ENCODE measurements at places on chromosomes 2 and 18. TPM values are rescaled to one million over a fixed set of nuclear protein-coding genes. Genes with fewer than 3 reads are reported as not detected.

DNA sequence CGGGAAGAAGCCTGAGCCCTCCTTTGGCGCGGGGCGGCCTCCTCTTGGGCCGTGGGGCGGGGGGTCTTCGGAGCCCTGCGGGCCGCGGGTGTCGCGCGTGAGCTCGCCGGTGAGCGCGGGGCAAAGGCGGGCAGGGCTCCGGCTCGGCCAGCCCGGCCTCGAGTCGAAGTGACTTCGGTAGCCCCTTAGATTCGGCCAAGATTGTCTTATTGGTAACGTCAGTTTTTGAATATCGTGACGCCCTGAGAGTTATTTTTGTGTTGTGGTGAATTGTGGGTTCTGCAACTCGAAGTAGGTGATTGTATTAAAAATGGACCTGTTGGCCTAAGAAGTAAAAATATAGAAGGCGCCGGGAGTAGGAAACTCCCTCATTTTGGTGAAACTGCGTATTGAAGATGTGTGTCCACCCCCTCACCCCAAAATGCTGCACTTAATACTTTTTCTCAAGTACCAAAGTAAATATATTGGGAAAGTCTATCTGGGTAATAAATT, 669 bp downstream of the MARCHF7 start:
- DNase-seq, result peak; percentile 56

The VRK2 gene
- polyA plus RNA-seq, result 11.2 TPM

The SPC25 gene
- polyA plus RNA-seq, result 1.8 TPM

GRCh38 chr2:191739194-191739593, 61.3 kb downstream of the NABP1 start:
- DNase-seq, result no peak

DNA sequence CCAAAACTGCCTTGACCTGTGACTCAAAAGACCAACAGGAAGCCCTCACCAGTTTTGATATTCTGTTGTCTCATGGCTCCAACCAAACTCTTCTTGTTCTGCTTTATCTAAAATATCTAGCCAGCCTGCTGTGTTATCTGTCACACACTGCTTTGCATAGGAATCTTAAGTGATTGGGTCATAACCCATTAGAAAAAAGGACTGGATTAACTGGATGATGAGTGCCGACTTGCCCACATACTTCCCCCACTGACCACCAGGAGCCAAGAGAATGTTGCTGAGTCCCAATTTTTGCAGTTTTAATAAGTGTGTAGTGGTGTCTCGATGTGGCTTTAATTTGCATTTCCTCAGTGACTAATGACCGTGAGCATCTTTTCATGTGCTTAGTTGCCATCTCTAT, 6.5 kb downstream of the MOGAT1 start:
- no peak for DNase-seq

GRCh38 chr2:191470306-191470705, 207.6 kb upstream of the NABP1 start:
- DNase-seq, result no peak

GRCh38 chr2:227785293-227785692, 28.3 kb upstream of the CCL20 start:
- no peak for DNase-seq

The IL36RN gene
- 0.01 TPM for polyA plus RNA-seq

The RNASEH1 gene
- 9.6 TPM for polyA plus RNA-seq

The MC2R gene
- polyA plus RNA-seq, result not detected

The SPP2 gene
- polyA plus RNA-seq, result not detected

GRCh38 chr2:41940060-41940744, 107.6 kb upstream of the PKDCC start:
- DNase-seq, result peak; percentile 69

DNA sequence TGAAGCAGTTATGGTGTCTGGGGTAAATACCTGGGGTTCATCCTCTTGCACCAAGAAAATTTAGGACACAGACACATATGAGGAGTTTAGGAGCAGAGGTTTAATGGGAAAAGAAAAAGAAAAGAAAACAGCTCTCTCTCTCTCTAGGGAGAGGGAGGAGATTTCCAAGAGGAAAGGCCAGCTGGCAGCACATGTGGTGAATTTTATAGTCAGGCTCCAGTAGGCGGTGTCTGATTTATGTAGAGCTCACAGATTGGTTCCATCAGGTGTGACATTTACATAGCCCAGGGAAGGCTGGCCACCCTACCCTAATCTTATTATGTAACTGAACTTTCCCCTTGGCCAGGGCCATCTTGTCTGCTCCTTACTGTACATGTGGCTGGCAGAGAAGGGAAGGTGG, 297.5 kb upstream of the RGPD4 start:
- peak; percentile 34 for DNase-seq

GRCh38 chr2:224401641-224402342, at the start of gene FAM124B:
TSS of gene FAM124B (minus strand) at chr2:224402107. CDS start at chr2:224401768, 339 bp downstream.
- peak; percentile 73 for DNase-seq

The ERBB4 gene
- polyA plus RNA-seq, result 1.1 TPM

DNA sequence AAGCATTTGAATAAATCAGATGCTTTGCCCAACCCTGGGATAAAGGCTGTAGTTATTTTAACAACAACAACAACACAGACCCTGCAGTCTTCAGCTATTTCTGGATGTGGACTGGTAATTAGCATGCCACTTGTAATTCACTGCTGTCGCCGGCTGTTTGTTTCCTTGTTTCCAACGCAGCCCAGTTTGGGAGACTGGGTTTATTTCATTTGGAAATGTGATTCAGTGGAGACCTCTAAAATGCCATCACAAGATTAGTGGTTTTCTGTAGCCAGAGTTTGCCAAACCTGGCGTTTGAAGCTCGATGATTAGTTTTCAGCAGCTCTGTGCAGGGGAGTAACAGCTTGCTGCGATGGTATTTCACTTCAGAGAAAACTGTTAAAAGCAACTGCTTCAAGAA, 83.5 kb downstream of the LDLRAD4 start:
- DNase-seq, result no peak

- no peak for DNase-seq
Measured at GRCh38 chr18:36534154-36534688, 236.7 kb downstream of the FHOD3 start.

DNA sequence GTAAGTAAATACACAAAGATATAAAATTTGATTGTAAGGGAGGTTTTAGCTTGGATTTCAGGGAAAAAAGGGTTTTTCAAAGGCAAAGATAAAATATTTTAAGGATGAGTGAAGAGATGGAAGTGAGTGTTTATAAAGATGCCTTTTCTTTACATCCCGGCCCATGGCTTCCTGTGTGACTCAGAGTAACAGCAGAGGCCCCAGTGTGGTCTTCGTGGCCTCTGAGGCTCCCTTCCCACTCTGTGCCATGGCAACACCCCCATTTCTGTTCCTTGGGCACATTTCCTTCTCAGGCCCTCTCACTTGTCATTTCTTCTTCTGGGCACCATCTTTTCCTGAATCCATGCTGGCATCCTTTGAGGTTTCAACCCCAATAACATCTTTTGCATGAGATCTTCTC, 92.6 kb upstream of the TMEM18 start:
- DNase-seq, result no peak

The REG1B gene
- polyA plus RNA-seq, result 0.75 TPM

GRCh38 chr2:47190188-47190881, 35.2 kb upstream of the STPG4 start:
- no peak for DNase-seq

The SRD5A2 gene
- 0.35 TPM for polyA plus RNA-seq

GRCh38 chr2:156619021-156619539, 182.9 kb downstream of the GPD2 start:
- DNase-seq, result no peak

DNA sequence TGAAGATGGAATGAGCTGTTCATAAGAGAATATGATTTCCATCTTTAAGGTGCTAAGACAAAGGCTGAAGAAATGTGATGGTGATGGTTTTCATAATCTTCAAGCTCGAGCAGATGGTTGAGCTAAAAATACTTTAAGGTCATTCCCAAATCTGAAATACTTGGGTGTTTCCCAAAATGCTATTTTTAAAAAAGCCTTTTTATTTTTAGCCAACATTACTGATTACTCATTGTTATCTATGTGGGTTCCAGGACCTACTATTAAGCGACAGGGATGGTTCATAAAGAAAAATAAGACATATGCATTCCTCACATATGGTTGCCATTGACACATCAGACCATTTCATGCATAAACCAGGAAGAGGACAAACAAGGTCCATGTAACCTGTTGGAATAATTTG, 298.5 kb downstream of the PLCL1 start:
- no peak for DNase-seq

DNA sequence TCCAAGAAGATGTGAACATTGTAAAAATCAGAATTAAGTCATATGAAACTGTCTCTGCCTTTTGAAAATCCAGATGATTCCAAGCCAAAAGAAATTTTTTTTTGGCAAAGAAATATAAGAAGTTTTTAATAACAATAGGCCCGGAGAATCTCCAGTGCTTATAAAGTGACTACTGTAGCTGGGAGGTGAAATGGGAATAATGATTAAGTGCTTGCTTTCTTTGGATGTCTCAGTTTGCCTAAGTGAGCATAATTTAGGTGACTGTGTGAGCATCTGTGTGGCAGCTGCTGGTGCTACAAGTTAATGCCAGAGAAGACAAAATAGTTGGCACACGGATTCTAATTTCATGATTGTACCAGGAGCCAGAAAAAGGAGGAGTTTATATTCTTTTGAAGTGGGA, 185.0 kb downstream of the LTBP1 start:
- no peak for DNase-seq

The TANC1 gene
- polyA plus RNA-seq, result 32.4 TPM

The STK17B gene
- polyA plus RNA-seq, result 18.6 TPM

The IL1B gene
- 6.5 TPM for polyA plus RNA-seq

GRCh38 chr2:168998609-168999211, 32.4 kb downstream of the ABCB11 start:
- DNase-seq, result no peak

DNA sequence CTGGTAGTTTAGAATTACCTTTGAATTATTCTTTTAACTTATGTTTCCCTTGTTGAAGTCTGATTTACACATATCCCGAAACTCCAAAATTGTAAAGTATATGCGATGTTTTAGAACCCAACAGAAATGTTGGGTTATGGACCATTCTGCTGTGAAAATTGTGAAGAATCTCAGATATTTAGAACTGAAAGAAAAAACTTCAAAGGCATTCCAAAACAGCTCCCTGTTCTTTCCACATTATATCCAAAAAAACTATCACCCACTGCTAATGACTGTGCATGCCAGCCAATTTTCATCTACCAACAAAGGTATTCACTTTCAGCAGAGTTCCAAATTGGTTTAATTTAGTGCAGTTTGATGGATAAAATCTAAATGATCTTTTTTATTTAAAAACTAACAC, 21.5 kb upstream of the PDE1A start:
- no peak for DNase-seq

Data from lung (tissue), 17 donors.